Hematopoietic multipotent progenitor cell treated with erythropoietin and hydrocortisone succinate and interleukin-3 and kit ligand, for 8 days (in vitro differentiated cells): ENCODE measurements at places on chromosomes 7 and 10.

GRCh38 chr7:147968046-147968610 is 622.4 kb upstream of the C7orf33 start:
- DNase-seq: no peak

- no peak for DNase-seq
These were observed 435.8 kb downstream of the GPAM start for GRCh38 chr10:111747751-111748150.

DNA sequence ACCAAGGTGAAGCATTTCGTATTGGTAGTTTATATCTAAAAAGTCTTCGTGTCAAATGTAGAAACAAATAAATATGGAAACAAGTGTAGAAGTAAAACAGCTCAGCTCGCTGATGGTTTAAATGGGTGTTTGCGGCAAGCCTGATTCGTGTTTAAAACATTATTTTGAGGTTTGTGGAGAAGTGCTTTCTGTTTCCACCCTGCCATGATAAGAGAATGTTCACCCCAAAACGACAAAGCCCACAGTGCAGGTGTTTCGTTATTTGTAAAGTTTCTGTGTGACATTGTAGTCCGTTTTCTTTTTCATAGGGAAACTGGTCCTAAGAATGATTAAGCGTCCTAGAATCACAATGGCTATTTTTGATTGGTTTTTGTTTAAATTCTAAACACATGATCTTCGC is 316.2 kb upstream of the SHH start:
- DNase-seq: no peak

DNA sequence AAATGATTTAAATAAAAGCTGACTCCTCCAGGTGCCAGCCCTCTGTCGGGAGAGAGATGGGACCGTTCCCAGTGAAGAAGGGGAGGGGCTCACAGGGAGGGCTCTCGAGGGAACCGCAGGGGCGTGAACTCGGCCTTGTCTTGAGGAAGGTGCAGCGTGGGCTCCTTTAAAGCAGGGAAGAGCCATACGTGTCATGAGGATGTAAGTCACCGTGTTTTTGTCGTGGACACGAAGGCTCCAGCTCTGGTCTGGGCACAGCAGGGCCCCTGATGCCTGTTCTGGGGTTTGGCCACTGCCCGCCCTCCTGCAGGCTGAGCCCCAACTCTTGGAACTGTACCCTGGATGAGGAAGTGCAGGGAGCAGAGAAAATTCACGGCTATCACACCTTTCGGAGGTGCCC is 45.0 kb downstream of the JAKMIP3 start:
- no peak for DNase-seq

DNA sequence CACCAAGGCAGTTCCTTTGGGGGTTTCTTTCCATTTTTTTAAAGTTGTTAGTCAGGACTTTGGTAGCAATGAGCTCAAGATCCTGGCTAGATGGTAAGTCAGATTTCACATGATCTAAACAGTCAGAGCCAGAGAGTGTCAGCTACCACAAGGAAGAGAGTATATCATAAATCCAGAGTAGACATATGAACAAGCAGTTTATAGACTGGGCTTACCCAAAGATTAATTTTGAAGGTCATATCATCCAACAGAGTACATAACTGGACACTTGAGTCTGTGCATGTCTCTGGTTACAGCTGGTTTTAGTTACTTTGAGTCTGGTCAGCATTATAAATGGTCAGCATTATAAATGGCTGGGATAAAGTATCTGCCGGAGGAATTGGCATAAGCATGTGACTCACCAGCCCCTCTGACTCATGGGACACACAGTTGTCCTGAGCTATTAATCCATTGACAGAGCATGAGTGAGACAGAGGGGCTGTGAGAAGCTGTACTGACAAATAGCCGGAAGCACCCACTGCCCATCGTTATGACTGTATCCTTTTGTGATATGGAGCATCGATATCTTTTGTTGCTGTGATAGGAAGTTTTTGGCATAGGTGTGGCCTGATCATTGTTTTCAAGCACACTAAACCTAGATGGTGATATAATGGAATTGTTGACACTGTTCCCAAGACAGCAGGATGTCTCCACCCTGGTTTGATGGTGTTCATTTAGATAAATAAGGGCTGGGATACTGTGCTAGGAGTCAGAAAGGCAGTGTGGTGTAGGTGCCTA is 19.3 kb downstream of the PPP1R3C start:
- no peak for DNase-seq

- DNase-seq: no peak
These were observed 94.2 kb downstream of the CDK14 start for GRCh38 chr7:90690159-90690858.

GRCh38 chr10:17805330-17805729 is 3.8 kb upstream of the MRC1 start:
- DNase-seq: no peak

DNA sequence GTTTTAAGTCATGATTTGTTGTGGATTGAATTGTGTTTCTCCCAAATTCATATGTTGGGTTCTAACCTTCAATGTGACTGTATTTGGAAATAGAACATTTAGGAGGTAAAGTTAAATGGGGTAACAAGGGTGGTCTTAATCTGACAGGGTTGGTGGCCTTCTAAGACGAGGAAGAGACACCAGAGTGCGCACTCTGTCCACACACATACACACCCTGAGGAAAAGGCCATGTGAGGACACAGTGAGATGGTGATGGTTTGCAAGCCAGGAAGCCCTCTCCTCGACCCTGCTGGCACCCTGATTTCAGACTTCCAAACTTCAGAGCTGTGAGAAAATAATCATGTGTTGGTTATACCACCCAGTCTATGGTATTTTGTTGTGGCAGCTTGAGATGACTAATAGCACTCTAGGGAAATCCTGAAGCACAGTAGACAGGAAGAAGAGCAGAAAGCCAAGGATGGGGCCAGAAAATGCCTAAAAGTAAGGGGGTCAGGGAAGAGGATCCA is 28.0 kb upstream of the SEM1 start:
- no peak for DNase-seq

GRCh38 chr7:141792526-141792925 is 2.5 kb downstream of the TAS2R5 start:
- no peak for DNase-seq

- no peak for DNase-seq
These were observed 38.7 kb downstream of the FAM107B start for GRCh38 chr10:14736043-14736442.

GRCh38 chr10:76213876-76214275 is 782.5 kb downstream of the LRMDA start:
- DNase-seq: no peak

DNA sequence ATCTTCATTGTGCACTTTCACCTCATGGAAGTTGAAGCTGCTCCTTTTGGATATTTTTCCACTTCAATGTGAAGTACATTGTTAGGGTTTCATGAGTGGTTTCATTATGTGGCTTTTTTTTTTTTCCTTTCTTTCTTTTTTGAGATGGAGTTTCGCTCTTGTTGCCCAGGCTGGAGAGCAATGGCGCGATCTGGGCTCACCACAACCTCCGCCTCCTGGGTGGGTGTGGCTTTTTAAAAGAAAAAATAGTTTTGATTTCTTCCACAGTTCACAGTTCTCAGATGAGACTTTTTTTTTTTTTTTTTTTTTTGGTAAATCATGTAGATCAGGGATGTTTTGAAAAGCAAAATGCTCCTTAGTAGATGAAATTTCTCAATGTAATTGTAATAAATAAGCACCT is 652.3 kb upstream of the ANKRD30A start:
- DNase-seq: no peak

DNA sequence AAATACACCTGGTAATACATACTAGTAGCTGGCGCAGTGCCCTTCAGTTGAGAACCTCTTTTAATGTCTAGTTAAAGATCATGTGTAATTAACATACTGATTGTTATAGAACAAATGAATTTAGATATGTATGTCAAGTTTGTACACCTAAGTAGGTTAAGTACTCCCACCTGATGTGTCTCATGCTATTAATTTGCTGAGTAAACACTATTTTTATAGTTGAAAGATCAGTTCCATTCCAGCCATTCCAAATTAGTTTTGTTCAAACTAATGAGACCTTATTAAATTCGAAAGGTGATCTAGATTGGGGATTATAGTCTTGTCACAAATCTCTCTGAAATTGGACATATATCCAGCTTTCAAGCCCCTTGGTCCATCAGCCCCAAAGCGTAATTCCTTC is 710.0 kb downstream of the LRMDA start:
- DNase-seq: no peak

DNA sequence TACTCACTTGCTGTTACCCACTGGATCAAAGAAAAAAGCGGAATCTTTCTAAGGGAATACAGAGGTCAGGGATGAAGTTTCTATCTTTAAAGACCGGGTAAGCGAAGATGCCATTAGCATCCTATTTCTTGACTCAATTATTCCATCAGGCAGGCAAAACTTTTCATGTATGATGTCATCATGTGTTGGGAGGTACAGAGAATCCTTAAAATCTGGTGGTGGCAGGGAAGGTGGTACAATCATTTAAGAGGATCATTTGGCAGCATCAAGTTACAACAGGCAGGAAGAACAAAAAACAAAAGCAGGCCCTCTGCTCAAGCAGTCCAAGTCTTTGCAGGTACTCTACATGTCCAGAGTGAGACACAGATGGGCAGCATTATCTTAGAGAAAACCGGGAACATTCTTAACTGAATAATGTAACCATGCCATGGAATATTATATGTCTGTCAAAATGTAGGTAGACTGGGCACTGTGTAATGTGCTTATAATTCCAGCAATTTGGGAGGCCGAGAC is 3.8 kb downstream of the URGCP start:
- DNase-seq: no peak

- peak; percentile 47 for DNase-seq
These were observed 278.3 kb downstream of the ELFN1 start for GRCh38 chr7:1948301-1948796.

GRCh38 chr10:93954299-93954698 is 39.4 kb upstream of the PLCE1 start:
- no peak for DNase-seq

GRCh38 chr7:130500463-130500862 is 8.6 kb downstream of the MEST start:
- no peak for DNase-seq

- DNase-seq: no peak
These were observed 28.7 kb upstream of the JAKMIP3 start for GRCh38 chr10:132036887-132037675.

GRCh38 chr10:104043185-104043830 is 42.4 kb downstream of the COL17A1 start:
- no peak for DNase-seq

DNA sequence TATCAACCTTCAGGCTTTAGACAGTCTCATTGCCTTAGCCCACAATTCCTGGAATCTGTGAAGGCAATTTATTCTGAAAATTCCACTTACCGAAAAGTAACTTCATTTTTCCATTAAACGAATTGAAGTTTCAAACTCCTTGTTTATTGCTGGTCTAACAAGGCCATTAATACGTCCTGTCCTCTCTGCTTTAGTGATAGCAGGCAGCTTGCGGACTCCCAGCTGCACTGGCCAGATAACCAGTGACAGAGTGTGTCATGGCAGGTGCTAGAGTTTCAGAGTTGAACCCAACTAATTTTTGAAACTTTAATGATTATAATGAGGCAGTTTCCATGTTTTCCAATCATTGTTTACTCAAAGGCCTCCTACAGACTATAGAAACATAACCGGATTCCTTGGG is 31.1 kb downstream of the LOXL4 start:
- DNase-seq: peak; percentile 93

DNA sequence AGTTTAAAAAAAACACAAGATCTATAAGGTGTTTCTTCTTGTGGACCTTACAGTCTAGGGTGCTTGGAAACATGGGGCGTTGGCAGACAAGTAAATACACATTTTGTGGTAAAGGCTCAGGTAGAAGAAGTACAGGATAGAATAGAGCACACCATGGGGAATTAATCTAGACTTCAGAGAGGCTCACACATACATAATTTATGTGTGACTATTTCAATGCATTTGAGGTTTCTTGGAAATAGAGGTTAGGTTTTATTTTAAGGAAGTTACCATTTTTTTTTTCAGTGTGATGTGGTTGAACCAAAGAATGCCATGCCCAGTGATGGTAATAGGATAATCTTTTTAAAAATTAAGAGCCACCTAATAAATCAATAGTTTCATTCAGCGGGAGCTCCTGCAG is 12.8 kb downstream of the CFTR start:
- DNase-seq: no peak

GRCh38 chr10:119281581-119282071 is 74.3 kb downstream of the GRK5 start:
- no peak for DNase-seq

DNA sequence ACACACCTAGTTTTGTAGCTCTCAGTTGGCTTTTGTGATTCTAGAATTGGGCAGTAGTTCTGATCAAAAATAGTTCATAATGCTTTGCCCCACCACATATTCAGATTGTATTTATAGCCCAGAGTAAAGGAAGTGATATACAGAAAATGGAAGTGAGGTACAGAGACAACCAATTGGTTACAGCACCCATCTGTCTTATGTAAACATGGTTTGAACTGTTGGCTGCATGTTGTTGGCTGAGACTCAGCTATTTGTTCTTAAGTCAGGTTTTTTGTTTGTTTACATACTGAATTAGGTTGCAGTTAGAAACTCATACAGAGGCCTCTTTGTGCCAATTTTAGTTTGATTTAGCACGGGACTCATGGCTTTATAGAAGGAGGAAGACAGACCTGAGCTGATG is 158.9 kb upstream of the GPR26 start:
- no peak for DNase-seq

- no peak for DNase-seq
These were observed 303.7 kb downstream of the CCDC3 start for GRCh38 chr10:12697764-12698163.

- peak; percentile 72 for DNase-seq
These were observed 128.9 kb downstream of the MTPAP start for GRCh38 chr10:30219971-30220751.
